ENCODE measurements at places on chromosomes 1 and 21. TPM values are rescaled to one million over a fixed set of nuclear protein-coding genes. Genes with fewer than 3 reads are reported as not detected.

Gene IL22RA1
- total RNA-seq = 0.16 TPM

Gene CENPL
- total RNA-seq = 2.6 TPM

Gene RAP1GAP
- 3.7 TPM for total RNA-seq

- DNase-seq = no peak
Observed at GRCh38 chr1:193937308-193937707, 750.9 kb upstream of the B3GALT2 start.

DNA sequence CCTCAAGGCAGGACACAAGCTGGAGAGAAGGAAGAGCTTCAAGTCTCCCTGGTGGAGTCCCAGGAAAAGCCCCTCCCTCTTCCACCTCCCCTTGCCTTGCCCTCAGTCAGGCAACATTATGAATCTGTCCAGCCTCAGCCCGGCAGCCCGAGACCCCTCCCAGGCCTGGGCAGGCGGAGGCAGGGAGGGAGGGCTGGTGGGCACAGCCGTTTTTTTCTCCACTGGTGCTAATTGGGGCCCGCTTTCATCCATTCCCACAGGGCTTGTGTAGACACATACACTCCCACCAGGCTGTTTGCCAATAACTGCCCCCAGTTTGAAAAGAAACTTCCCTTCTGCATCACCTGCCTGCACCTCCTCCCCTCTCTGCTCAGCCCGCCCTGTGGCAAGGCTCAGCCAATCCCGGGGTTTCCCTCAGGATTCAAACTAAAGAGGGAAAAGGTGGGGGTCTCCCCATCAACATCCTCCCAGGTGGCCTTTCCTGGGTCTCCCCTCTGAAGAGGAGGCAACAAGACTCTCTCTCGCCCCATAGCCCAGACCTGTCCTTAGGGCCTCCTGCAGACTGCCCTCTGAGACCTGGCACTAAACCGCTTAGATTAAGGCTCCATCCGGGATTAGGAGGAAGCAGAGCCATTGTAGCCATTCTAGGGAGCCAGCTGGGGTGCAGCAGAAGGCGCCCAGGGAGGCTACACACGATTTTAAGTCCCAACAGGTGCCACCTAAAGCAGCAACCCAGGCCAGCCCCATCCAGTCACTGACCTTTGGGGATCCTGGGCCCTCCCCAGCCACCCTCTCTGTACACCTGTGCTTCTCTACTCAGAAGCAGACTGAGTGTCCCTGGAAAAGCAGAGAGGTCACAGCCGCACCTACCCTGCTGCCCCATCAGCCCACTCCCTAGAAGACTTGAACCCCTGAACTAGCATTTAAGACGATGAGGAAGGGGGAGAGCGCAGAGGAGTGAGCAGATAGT is 3.5 kb downstream of the IGSF9 start:
- DNase-seq = no peak

- no peak for DNase-seq
Observed at GRCh38 chr1:171852272-171852671, 11.0 kb downstream of the DNM3 start.

GRCh38 chr1:3466366-3467075 is 12.1 kb downstream of the ARHGEF16 start:
- DNase-seq = peak; percentile 24

DNA sequence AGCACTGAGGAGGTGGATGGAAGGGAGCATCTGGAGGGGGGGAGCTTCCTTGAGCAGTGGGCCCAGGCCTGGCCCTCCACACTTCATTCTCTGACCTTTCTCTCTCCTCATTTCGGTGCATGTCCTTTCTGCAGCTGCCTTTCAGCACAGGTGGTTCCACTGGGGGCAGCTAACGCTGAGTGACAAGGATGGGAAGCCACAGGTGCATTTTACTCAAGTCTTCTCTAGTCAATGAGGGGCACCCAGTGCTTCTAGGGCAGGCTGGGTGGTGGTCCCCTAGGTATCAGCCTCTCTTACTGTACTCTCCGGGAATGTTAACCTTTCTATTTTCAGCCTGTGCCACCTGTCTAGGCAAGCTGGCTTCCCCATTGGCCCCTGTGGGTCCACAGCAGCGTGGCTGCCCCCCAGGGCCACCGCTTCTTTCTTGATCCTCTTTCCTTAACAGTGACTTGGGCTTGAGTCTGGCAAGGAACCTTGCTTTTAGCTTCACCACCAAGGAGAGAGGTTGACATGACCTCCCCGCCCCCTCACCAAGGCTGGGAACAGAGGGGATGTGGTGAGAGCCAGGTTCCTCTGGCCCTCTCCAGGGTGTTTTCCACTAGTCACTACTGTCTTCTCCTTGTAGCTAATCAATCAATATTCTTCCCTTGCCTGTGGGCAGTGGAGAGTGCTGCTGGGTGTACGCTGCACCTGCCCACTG is 43.2 kb downstream of the YARS1 start:
- DNase-seq = no peak

GRCh38 chr1:118097622-118098348 is 87.2 kb downstream of the SPAG17 start:
- no peak for DNase-seq

GRCh38 chr1:243421784-243422183 is 165.9 kb downstream of the SDCCAG8 start:
- no peak for DNase-seq

GRCh38 chr21:46099476-46099875 is 1.6 kb downstream of the COL6A2 start:
- peak; percentile 60 for DNase-seq

GRCh38 chr1:159891275-159892157 is 8.4 kb downstream of the CFAP45 start:
- peak; percentile 88 for DNase-seq

DNA sequence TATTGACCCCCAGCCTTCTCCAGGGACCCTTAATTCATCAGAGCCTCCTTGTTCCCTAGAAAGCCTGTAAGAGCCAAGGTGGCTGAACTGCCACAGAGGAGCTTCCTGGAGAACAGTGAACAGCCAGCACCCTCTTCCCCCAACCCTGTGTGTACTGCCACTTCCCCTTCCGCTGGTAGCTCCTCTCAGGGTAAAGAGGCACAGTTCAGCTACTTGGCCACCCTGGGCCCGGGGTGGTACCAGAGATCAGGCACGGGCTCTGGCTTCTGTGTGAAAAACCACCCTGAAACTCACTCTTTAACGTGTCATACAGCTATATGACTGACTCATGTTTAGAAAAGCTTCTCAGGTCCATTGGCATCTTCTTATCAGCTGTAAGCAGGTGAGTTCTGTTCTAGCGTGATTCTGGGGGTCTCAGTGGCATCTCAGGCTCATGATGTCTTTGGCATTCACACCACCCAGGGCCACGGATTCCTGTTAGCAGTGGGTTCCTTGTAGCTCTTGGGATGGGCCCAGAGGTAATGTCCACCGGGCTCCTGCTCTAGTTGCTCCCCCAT is 22.4 kb downstream of the ARMH1 start:
- peak; percentile 44 for DNase-seq

DNA sequence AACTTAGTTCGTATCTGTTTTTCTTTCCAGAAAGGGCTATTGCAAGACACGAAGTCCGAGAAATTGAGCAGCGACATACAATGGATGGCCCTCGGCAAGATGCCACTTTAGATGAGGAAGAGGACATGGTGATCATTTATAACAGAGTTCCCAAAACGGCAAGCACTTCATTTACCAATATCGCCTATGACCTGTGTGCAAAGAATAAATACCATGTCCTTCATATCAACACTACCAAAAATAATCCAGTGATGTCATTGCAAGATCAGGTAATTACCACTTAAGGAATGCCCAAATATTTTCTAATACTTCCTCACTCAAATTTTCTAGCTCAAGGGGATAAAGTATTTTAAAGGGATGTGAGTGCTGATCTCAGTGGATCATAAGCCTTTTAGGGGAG is 158.5 kb downstream of the HS2ST1 start:
- DNase-seq = no peak

DNA sequence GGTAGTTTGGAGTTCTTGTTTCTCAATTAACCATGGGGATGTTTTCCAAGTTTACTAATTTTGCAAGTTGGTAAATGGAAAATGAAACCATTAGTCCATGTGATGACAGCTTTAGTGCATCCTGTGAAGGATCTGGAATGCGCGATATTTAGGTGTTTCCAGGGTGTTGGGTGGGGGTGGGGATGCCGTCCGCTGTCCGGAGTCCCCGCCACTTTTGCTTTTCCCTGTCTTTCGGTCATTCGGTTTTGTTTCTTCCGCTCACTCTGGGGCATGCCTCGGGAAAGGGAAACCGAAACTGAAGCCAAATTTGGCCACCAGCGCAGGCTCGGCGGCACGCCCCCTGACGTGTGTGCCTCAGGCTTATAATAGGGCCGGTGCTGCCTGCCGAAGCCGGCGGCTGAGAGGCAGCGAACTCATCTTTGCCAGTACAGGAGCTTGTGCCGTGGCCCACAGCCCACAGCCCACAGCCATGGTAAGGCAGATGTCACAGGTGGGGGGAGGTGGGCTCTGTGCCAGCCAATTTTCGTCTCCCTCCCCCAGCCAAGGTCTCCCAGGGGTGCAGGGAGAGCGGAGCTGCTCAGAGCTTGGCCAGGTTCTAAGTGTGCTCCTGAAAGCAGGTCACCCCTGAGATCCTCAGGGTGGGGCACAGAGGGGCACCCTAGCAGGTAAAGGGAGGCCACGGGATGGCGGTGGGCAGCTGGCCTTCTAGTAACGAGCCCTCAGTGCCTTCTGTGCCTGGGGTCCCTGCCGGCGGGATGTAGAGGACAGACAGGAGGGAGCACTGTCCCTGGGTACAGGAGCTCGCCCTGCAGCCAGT is at the start of gene ISG15:
Gene ISG15, plus strand, starts transcription at position 393 of the 817 bp plus-strand sequence. Its CDS starts 77 bp downstream, at position 470.
- peak; percentile 97 for DNase-seq

- DNase-seq = no peak
Observed at GRCh38 chr1:158025576-158026230, 32.3 kb downstream of the KIRREL1 start.

DNA sequence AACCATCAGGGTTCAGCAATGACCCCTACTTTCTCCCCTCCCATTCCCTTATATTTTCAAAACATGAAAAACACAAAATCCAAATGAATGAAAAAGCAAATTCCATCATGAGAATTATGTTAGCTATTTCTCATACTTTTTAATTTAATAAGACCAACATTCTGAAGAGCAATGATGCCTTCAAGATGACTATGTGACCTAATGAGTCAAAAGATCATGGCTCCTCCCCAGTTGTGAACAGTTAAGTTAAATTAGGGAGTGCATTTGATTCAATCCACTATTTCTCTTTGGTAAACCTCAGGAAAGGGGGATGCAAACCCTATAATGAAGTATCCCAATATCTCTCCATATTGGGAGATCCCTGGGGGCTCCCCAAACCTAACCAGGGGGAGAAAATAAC is 36.5 kb downstream of the PUM1 start:
- DNase-seq = no peak

GRCh38 chr1:239308701-239309333 is 77.6 kb upstream of the CHRM3 start:
- no peak for DNase-seq
